Nephron progenitor cell (in vitro differentiated cells): ENCODE measurements at places on chromosomes 16 and 17.

DNA sequence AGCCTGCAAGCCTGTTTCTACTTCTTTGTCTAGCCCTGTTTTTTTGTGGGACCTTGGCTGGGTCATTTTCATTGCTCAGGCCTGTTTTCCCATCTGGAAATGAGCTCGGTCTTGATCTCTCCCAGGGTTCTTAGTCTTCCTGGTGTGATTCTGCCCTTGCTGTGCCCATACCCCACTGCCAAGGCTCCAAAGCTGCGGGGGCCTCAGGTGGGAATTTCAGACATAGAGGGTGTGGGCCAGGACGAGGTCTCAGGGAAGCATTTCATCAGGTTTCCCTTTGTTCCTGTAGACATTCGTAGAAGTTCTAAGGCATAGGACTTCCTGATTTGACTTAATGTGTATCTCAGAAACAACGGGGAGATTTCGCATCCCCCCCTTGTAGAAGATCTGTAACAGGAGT is 5.8 kb downstream of the MPRIP start:
- no peak for DNase-seq

- no peak for DNase-seq
Measured at GRCh38 chr17:39064819-39065218, 86.6 kb downstream of the PLXDC1 start.

- peak; percentile 96 for DNase-seq
Measured at GRCh38 chr17:7841915-7842379, 7.9 kb downstream of the KDM6B start.

DNA sequence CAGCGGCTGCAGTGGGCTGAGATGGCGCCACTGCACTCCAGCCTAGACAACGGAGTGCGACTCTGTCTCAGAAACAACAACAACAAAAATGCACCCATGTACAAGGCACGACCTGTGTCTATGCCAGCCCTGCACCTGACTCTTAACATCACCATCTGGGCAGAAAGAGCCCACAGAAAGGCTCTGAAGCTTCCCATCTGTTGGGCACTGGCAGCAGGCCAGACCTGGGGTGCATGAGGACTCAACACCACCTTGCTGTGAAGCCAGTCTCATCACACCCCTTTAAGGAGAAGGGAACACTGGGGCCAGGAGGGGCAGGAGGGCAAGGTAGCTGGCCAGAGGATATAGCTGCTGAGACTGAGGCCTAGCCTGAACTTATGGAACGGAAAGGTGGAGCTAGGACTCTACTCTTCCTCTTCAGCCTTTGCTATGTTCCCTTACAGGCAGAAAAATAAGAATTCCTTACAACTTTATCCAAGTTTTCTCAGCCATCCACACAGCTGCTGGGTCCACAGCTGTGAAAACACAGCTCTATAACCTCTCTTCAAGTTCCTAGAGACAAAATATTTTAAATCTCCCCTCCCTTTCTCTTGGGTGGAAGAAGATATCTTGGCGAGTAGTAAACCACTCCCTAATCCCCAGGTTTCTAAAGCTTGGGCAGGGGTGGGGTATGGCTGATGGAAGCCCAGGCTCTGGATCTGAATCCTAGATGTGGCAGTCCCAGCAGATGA is 2.8 kb downstream of the ELOB start:
- DNase-seq: no peak

DNA sequence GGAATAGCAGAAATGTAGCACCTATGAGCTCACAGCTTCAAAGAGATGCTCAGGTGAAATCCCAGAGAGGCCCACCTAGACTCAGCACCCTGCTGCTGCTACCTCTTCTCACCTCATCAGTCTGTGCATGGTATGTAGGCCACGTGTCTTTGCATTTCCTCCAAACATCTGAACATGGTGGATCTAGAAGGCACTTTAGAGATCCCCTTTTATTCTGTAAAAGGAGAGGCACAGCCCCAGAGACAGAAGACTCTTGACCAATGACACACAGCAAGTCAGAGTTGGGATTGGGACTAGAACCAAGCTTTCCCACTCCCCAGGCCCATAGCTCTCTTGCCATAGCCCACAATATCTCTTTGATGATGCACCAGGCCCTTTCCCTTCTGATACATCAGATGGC is 19.4 kb upstream of the NKD1 start:
- DNase-seq: no peak
